ENCODE measurements at places on chromosomes 1 and 21. TPM values are rescaled to one million over a fixed set of nuclear protein-coding genes. Genes with fewer than 3 reads are reported as not detected.

- no peak for DNase-seq
Measured at GRCh38 chr1:36711480-36711879, 228.8 kb upstream of the CSF3R start.

GRCh38 chr1:178282949-178283367 lies 189.1 kb downstream of the RASAL2 start:
- no peak for DNase-seq

DNA sequence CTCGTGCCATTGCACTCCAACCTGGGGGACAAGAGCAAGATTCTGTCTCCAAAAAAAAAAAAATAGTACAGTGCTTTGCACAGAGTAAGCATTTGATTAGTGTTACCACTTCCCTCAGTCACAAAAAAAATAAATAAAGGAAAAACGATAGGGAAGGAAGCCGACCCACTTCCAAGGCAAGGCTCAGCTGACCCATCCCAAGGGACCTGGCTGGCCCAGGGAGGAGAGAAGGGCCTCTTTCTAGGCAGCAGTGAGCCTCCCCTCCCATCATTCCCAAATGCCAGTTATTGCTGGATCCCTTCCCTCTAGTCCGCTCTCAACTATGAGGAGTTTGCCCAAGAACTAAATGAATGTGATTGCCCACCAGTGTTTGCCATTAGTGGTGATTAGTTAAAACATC lies 77.8 kb downstream of the TMEM53 start:
- DNase-seq, result no peak

Gene OR2AK2
- not detected for total RNA-seq

Gene CNR2
- total RNA-seq, result 1.6 TPM

Gene VWA5B1
- not detected for total RNA-seq

Gene NUP210L
- total RNA-seq, result not detected
